ENCODE measurements at places on chromosomes 6 and 20.

DNA sequence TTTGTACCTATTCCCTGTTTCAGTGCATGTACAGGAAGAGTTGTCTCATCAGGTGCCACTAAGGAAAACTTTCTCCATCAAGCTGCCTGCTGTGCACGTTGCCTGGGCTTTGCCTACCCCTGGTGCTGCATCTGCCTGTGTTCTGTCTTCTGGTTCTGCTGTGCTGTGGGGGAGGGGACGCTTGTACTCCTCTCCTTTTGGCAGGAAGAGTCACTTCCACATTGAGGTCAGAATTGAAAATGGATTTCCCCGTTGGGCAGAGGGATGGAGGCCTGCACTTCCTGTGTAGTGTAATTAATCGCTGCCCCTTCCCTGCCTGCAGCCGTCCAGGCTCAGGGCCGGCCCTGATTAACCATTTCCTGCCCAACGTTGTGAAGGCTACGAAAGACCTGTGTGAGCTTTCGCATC is 153.3 kb downstream of the SCML4 start:
- no peak for DNase-seq

- no peak for DNase-seq
Observed at GRCh38 chr20:24425523-24426135, 43.8 kb upstream of the SYNDIG1 start.

DNA sequence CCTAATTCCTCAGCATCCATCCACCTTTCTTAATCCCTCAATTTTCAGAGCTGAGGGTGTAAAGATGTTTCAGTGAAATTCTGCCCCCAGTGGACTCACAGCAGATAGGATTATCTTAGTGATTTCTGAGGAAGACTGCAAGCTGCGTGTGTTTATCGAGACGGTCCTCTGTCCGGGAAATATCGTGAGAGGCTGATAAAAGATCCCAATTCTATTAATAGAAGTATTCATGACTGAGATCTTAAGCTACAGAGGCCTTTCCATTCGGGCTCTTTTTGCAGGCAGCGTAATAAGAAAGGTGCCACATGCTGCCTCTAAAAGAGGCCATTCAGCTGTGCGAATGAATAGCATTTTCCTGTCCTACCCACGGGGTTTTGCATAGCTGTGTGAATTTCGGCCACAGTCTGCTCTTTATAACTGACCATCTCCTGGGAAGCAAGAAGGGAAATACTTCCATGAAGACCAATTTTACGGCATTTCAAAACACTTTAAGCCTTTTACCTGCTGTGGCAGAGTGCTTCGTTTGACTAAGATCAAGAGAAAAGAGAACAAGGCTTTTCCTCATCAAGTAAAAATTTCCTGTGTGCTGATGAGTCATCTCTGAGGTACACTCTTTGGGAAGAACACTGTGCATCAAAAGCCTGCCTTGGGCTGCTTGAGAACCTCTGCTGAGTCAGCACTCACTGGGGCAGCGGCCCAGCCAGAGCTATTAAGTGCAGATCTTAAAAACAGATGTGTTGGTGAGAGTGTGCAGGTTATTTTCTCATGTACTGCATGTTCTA is 208.8 kb downstream of the ARHGAP18 start:
- peak; percentile 83 for DNase-seq

- DNase-seq: no peak
Observed at GRCh38 chr6:147752689-147753403, 244.4 kb downstream of the SAMD5 start.

DNA sequence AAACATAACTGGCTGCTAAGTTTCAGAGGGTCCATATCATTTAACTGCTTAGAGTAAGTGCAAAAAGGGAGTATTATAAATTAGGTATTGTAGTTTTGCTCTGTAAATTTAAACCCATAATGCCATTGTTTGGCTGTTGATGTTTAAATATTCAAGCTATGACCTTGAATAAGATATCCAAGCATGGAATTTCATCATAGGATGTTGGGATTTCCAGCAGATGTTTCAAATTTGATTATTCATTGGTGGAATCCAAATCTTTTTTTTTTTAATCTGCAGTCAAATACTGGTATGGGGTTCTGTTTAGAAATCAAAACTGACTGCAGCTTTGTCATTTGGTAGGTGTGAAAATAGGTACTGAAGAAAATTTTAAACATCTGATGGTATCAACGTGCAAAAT is 161.0 kb downstream of the KHDC1L start:
- no peak for DNase-seq

DNA sequence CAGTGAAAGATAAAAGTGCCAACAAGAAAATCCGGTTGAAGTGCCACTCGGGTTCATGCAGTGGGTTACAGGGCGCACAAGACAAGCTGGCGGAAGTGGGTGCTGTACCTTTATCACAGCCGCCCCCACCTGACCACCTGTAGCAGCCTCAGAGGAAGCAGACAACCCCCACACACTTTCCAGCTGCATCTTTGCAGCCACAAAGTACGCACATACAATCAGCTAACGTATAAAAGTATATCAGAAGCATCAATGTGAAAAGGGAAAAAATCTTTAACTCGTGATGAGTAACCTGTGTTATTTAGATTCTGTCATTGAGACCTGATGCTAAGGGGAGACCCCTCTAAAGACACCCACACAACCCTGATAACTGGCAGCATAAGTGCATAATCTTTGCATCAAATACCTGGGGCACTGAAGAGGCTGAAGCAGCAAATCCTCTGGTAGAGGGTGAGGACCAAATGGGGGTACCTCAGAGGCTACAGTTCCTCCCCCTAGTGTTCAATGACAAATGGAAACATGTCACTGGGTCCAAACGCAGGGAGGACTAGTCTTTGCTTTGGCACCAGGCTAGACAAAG is 22.1 kb downstream of the BACH2 start:
- no peak for DNase-seq

GRCh38 chr6:53809691-53810090 is 14.9 kb downstream of the LRRC1 start:
- DNase-seq: no peak
